ENCODE measurements at places on chromosomes 1 and 21.

GRCh38 chr1:21774835-21775549 lies 8.0 kb downstream of the USP48 start:
- no peak for DNase-seq

GRCh38 chr1:162275622-162276175 lies 101.0 kb downstream of the SPATA46 start:
- DNase-seq: no peak

GRCh38 chr1:100629391-100629790 lies 90.2 kb upstream of the VCAM1 start:
- DNase-seq: no peak

DNA sequence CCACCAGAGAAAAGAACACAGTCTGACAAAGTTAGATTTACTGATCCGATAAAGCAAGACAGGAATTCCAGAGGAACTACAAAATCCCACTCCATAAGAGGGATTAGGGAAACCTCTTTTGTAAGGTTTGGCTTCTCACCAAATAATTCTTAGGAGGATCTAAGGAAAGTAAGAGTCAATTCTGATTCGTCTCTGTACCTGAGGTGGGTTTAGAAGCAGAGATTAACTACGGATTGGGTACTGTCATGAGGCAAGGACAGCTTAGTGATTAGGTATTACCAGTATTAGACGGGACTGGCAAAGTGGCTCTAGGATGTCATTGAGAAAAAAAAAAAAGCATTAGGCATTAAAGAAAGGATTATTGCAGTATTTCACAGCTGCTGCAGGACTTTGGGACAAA lies 371.7 kb upstream of the BRINP3 start:
- no peak for DNase-seq

DNA sequence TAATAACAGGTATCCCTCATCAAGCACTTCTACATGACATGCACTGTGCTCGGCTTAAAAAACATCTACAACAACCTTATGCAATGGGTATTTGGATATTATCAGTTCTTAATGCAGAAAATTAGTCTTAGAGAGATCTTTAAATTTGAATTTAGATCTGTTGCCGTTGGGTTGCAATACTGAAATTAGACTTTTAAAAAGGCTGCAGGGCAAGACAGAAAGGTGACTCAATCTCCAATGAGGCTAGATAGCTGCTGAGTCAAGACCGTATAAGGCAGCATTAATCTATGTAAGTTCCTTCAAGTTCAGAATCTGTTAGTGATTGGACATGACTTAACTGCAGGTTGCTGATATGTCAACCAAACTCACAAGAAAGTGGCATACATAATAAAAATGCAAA lies 37.3 kb downstream of the OLFM3 start:
- no peak for DNase-seq

GRCh38 chr1:100229681-100230443 lies 19.8 kb downstream of the DBT start:
- DNase-seq: no peak

GRCh38 chr1:52574594-52574993 lies 21.7 kb upstream of the TUT4 start:
- no peak for DNase-seq

- DNase-seq: no peak
Measured at GRCh38 chr21:35476621-35477395, 427.7 kb upstream of the RUNX1 start.

DNA sequence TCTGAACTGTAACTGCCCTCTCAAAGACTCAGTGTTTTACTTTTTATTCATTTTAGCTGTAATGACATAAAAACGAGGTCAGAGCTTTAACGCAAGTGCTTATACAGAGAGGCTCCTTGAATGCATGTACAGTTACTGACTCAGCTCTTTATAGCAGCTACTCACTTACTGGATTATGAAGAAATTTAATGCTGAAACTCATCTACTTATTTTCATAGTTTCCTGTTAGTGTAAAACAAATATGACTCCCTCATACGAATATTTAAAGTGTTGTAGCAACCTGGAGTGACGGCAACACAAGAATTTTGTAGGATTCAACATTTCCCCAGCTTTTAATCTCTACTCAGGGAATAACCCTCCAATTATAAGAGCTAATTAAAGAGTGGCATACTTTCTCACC lies 32.7 kb downstream of the ADSS2 start:
- no peak for DNase-seq

DNA sequence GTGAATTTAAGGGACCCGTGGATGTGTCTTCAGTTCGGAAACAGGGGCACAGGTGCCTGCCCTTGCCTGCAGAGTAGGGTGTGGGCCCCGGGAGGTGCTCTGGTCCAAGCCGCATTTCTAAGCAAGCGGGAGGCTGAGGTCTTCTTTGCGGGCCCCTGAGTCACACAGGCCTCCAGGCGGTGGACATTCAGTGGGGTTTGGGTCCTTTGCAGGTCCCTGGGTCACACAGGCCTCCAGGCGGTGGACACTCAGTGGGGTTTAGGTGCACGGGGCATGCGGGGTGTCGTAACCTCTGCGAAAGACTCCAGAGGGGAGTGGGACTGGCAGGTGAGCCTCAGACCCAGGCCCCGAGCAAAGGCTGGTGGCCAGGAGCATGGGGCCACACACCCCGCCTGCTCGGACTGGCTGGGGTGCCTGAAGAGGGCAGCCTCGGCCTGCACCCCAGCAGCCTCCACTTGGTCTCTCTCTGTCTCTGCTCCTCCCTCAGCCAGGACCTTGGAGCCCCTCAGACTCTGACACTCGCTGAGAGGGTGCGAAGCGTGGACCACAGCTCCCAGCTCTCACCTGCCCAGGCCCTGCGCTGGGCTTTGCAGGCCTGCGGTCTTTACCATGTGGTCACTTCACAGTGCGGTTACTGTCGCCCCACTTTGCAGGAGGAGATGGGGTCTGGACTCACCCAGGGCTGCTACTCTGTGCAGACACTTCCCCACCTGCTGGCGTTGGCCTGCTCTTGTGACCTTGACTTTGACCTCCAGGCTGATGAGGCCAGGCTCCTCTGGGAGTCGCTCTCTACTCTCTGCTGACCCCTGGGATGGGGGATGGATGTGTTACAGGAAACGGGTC lies 6.0 kb upstream of the AGPAT3 start:
- no peak for DNase-seq

DNA sequence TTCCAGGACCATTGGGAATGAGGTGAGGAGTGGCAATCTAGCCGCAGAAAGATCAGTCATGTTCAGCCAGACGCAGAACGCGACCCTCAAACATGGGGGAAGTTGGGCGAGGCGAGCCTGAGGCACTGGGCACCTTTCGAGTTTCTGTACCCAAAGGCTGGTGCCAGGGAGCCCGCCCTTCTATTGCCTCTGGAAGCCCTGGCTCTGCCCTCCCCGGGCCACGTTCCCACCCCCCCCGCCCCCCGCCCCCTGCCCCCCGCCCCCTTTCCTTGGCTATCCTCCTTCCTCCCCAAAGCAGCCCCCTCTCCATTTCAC lies 2.2 kb upstream of the ZBTB7B start:
- no peak for DNase-seq

DNA sequence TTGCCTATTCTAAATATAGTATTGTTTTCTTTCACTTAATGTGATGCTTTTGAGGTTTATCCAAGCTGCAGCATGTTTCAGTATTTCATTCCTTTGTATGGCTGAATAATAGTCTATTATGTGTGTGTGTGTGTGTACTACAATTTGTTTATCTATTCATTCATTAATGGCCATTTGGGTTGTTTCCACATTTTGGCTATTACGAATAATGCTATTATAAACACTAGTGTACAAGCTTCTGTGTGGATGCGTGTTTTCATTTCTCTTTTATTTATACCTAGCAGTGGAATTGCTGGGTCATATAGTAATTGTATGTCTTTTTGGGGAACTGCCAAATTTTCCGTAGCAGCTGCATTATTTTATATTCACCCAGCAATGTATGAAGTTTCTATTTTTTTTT lies 15.0 kb upstream of the THEM5 start:
- DNase-seq: no peak

DNA sequence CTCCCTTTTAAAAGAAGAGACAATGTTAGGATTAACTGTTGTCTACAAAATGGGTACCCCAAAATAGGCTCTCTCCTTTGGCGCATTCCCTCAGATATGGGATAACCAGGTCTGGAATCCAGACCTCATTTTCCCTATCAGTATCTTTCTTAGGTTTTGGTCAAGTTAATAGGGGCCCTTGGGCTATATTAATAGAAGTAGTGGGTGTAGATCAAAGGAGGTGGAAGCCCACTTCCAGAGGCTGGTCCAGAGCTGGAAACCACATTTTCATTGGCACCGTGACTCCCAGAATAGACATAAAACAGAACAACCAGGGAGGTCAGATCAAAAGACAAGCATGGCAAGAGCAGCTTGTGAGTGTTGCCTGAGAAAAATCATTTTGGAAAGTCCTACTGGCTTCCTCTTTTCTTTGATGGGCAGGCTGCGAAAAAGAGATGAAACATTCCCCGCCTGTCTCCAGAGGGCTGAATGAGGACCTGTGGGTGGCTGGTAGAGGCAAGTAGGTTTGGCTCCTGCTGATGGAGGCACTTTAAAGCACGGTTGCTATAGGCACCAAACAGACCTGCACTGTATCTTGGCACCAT lies 25.8 kb upstream of the KIF21B start:
- no peak for DNase-seq

DNA sequence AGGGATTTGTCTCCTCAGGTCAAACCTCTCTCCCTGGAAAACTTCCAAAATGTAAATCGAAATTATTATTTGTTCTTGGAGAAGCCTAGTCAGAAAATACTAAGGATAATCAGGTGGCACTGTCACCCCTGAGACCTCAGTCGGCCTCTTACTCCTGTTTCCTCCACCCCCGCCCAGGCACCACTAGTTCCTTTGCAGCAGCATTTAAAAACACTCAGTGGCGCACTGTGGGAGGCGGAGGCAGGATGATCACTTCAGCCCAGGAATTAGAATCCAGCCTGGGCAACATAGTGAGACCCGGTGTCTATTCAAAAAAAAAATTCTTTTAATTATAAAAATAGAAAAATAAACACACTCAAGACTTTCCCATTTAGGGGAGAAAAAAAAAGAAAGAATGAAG lies 18.0 kb upstream of the IFNAR2 start:
- DNase-seq: no peak

- no peak for DNase-seq
Measured at GRCh38 chr1:18633422-18634155, 2.9 kb downstream of the PAX7 start.

- DNase-seq: no peak
Measured at GRCh38 chr1:27412502-27412901, 20.1 kb downstream of the GPR3 start.

DNA sequence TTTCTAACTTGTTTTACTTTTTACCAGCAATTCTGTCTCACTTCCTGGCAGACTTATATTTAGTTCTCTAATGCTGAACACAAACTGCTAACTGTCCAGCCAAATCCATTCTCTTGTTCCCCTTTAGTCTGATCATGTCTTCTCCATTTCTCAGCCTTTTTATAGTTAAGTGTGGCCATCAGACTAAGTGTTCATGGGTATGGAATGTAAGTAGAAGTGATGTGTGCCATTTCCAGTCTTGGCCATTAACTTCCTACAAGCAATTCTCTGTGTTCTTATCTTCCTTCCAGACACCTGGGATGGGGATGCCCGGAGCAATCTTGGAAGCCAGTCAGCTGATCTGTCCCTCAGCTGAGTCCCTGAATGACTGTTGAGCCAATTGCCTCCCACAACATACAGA lies 165.8 kb downstream of the ST6GALNAC3 start:
- DNase-seq: no peak

- DNase-seq: no peak
Measured at GRCh38 chr1:44903011-44903680, 60.1 kb upstream of the PTCH2 start.

DNA sequence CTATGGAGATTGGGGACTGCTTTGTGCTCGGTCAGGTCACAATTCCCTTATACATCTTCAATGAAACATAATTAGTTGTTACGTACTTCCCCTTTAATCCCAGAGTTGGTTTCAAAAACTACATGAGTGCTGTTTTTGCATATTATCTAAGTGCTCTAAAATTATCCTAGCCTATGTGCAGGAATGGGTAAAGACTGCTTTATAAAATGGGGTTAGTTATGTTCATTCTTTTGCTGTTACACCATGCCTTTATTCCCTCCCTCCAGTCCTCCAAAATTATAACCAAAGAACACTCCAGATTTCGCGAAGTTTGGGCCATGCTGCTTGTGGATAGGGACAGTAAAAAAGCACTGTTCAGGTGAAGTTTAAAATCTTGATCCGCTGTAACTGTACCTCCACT lies 173.9 kb upstream of the SNX7 start:
- no peak for DNase-seq

GRCh38 chr1:54096877-54097240 lies 43.5 kb downstream of the TCEANC2 start:
- no peak for DNase-seq

DNA sequence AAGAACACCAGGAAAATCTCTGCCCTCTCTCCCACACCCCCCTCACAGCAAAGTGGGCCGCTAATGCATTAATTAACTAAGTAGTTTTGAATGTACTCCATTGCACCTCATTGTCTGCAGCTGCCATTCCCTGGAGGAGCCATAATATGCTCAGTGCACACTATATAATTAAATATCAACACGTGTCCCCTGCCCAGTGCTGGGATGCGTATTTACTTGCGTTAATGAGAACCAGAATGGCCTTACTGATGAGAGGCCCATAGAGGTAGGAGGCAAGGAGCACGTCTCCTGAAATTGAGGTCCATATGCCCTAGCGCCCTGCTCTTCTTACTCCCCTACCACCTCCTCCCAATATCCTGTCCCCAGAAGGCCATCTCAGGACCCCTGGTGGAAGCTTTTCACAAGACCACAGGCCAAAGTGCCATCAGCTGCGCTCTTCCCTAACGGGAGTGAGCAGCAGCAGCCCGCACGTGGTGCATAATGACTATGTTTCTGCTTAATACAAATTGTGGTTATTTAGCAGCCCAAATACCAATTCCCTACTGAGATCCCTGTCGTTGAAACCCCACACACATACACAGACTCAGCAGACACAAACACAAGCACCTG lies 76.8 kb downstream of the PLXNA2 start:
- no peak for DNase-seq

DNA sequence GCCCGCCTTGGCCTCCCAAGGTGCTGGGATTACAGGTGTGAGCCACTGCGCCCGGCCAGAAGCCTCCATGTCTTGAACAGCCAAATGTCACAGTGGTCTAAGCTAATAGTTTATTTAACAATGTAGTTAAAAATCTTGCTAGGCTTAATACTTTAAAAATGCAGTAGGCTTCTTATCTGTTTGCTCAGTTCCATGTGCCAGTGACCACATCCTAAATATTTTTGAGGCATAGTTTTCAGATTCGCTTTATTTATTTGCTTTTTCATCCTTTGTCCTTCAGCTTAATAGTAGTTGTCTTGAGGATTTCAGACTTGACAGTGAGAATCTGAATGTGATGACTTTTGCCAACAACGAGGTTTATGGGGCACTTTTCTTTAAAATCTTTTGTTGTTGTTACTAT lies 59.9 kb upstream of the PRRX1 start:
- DNase-seq: no peak

- no peak for DNase-seq
Measured at GRCh38 chr1:24969596-24970398, 39.7 kb upstream of the RUNX3 start.

- no peak for DNase-seq
Measured at GRCh38 chr1:1917995-1918900, 831 bp downstream of the TMEM52 start.

DNA sequence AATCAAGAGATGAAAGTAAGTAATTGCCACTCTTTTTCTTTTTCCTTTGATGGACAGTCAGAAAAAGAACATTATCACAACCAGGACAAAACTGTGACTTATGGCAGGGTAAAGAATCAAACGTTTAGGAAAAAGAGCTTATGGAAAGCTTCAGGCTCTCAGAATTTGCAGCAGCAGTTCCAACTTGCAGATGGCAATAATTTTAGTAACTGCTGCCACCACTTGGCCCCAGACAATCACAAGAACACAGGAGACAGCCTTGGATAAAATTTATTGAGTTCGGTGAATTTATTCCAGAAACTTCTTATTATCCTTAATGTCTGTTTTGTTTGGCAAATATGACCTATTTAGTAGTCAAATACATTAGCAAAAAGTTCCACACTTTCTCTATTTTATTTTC lies 804.4 kb downstream of the BRINP3 start:
- DNase-seq: no peak
